ENCODE measurements at places on chromosomes 1 and 21.

GRCh38 chr21:45379901-45380330 is 25.0 kb upstream of the COL18A1 start:
- DNase-seq = no peak

DNA sequence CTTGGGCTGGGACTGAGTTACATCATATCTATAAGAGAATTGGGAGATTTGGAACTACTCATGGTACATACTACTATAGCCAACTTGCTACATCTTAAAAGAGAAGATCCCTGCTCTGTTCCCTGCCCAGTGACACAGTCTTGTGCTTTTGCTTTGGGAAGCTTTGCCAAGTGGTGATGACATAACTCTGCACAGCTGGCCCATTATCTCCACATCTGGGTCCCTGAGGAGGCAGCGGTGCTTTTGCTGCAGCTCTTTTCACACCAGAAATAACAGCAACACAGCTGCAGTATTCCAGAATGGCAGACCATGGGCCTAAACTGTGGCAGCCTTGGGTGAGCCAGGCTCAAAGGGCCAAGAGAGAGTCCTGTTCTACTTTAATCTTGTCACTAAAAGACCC is 296.0 kb downstream of the HHAT start:
- no peak for DNase-seq

DNA sequence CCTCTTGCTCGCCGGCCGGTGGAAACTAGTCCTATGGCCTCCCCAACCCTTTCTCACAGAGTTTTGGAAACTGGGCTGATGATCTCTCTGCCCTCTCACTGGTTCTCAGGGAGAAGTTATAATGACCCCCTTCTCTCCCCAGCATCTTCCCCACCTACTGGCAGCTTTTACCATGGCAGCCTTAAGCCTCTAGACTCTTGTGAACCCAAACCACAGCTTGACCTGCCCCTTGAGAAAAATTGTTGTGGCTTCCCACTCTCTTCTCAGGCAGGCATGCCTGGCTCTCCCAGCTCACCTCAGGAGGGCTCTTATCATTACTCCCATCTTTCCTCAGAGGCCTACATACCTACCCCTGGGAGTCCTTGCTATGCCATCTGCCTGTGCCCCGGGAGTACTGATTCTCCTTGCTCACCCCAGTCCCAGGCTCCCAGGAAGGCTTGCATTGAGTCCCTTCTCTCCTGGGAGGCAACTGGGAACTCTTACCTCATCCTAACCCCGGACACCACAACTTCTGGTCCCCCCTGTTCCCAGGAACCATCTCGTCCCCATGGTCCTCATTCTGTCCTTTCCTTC is 1.6 kb downstream of the NSUN4 start:
- no peak for DNase-seq

DNA sequence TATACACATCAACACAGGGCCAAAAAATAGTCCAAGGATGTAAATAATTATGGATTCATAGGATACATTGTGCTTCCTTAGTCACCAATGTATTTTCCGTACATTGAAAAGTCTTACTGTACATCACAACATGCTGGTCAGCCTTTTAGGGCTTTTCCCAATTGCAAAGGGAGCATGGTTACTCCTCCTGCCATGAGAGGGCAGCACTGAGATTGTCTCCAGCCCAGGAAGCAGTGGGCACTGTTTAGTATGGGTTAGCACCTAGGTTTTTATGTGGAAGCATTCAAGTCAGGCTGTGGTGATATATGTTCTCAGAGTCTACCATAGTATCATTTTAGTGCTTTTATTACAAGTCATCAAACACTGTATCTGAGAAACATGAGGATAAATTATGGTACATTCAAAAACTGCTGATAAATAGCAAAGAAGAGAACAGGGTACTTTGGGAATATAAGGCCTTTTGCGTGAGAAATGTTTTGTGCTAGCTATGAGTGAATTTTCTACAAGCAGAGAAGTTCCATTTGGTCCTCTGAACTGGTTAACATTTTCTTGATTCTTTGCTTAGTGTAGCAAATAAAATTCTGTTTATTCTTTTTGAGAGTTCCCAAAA is 34.0 kb downstream of the ST6GALNAC5 start:
- no peak for DNase-seq

DNA sequence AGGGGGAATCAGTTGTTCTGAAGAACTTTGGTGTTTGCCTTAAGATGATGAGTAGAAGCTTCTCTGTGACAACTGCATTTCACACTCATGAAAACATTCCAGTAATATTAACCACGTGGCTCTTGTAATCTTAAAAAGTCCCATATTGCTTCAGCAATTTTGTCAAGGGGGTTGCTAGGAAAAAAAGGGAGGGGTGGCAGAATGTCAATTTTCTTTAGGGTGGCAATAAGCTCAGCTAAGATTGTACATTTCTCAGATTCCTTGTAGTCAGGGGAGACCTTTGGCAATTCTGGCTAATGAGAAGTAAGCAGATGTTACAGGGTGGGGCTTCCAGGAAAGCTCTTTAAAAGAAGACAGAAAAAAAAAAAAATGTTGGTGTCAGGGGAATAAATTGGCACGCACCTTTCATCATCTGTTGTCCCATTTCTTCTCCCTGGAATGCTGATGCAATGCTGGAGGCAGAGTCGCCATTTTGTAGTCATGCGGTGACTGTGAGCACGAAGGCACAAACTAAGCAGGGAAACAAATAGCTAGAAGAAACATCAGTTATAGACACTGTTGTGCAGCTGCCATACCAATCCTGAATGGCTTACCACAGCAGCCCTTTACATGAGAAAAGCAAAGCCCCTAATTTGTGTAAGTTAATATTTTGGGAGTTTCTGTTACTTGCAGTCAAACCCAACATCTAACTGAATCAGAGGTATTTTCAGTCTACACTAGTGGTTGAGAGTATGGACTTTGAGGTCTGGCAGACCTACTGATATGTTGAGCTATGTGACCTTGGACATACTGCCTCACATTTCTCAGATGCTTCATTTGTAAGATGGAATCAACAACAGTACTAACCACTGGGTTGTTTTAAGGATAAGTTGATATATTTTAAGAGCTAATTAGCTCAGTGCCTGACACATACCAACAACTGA is 56.1 kb upstream of the MRPS6 start:
- DNase-seq = no peak

DNA sequence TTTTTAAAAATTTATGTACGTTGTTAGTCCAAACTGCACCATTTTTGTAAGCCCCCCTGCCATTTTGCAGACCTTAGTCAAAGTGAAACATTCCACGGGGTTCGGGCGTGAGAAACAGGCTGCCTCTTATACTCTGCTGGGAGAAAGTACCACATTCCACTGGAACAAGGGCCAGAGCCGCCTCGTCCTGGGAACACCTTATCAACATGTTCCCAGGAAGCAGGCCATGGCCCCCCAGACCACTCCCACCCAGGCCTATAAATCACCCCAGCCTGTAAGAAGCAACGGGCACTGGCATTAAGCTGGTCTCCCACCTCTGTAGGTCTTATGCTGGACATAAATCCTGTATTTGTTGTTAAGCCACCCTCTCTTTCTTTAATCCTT is 854 bp upstream of the ZRANB2 start:
- DNase-seq = no peak

GRCh38 chr1:6144647-6145395 is 35.3 kb downstream of the CHD5 start:
- DNase-seq = no peak

GRCh38 chr1:182990413-182991144 is 32.6 kb upstream of the LAMC1 start:
- no peak for DNase-seq

DNA sequence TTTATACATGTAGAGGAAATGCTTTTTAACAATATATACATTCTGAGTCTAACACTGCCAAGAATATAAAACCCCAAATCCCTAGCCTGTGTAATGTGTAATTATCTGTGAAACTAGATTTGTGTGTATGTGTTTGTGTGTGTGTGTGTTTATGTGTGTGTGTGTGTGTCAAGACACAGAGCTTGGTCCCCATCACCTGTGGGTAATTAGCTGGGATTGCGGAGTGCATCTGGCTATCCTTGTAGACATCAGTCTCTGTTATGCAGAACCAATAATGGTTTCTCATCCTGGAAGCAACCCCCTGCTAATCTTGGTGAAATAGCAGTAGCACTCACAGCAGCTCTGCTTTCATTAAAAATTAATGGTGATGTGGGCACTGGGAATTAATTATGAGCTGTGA is 26.3 kb upstream of the ST6GALNAC3 start:
- no peak for DNase-seq

- DNase-seq = no peak
Observed at GRCh38 chr1:55231745-55232144, 16.6 kb upstream of the USP24 start.

DNA sequence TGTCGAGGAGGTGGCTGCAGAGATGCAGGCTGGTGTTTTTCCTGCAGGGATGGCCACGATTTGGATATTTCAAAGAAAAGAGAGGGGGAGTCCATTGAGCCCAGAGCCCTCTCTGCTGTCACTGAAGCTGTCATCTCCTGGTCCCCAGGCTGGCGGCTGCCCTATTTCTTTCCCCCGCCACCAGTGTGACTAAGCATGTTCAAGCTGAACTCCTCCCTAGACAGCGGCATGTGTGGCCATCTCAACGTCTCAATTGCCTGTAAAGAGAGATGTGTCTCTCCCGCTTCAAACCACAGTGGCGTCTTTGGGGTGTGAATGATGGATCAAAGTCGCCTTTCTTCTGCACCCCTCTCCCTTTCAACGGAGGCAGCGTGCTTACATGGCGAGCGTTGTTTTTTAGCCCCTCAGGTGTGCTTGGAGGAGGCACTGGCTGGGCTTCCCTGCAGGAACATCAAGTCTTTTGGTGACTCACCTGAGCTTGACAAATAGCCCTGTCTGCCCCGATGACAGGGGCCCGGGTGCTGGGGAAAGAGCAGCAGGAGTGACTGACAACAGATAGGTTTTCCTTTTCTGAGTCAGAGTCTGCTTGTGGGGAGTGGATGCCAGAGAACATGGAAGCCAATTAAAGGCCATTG is 346.4 kb upstream of the AJAP1 start:
- no peak for DNase-seq

- no peak for DNase-seq
Observed at GRCh38 chr1:243723458-243724043, 126.5 kb downstream of the AKT3 start.

DNA sequence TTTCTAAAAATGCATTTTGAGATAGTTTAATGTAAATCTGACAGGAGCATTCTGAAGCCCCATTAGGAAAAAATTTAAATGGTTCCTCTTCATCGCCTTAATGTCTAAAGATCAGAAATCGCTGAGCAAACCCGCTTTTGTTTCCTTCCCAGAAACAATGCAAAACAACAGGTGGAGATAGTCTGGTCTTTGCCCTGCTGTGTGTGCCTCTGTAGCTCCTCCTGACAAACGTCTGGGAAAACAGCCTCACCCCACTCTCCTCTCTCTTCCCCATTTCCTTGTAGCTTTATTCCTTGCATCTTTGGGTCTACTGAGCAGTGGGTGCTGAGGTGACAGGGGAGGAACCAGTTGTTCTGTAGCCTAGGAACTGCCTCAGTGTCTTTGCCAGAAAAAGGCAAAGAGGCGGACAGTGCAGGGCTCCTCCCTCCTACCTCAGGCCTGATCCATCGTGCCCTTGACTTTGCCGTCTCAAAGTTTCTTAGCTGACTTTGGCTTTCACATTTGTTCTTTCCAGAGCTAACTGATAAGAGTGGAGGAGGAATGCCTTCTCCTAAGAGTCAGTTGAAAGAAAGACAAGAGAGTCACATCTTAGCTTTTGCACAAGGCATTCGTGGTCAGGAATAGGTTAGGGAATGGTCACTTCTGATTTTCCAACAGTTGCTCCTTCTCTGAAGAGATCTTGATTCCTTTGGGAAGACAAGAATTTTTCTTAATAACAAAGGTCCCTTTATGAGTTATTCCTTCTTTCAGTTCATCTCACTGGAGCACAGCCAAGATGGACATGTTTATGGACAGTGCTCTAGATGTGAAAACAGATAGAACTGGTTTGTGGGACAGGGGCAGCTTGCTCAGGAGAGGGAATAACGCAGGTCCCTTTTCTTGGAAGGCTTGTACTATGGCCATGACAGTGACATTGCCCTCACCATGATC is 24.9 kb downstream of the SYT11 start:
- no peak for DNase-seq

DNA sequence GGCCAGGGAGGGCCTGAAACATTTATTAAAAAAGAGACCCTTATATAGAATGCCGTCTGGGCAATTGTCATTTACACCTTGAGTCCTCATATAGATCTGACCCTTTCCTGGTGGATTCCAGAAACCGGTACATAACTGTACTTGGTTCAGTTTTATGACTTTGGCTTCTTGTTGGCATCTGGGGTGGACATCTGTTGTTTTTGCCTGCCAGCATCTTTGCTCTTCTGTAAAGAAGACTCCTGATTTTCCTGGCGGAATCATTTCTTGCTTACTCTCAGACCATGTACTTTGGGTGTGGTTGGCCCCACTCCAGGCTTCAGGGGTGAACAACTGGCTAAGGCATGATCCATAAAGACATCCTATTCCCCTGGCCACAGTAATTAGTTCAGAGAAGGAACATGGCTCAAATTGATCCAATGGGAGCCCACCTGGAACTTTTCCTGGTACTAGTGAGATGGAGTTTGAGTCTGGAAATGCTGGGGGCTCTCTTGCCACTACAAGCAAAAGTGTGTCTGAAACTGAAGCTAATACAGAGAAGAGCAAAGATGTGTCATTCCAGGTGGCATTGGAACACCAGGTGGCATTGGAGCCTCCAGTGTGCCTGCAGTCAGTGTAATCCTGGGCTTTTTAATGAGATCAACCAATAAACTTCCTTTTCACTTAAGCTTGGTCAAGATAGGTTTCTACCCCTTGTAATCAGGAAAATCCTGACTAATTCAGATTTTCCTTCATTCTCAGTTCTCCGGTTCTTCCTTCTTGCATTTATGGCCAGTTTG is 332.5 kb upstream of the CAMK1G start:
- DNase-seq = no peak

GRCh38 chr1:181557313-181557712 is 74.0 kb downstream of the CACNA1E start:
- no peak for DNase-seq

DNA sequence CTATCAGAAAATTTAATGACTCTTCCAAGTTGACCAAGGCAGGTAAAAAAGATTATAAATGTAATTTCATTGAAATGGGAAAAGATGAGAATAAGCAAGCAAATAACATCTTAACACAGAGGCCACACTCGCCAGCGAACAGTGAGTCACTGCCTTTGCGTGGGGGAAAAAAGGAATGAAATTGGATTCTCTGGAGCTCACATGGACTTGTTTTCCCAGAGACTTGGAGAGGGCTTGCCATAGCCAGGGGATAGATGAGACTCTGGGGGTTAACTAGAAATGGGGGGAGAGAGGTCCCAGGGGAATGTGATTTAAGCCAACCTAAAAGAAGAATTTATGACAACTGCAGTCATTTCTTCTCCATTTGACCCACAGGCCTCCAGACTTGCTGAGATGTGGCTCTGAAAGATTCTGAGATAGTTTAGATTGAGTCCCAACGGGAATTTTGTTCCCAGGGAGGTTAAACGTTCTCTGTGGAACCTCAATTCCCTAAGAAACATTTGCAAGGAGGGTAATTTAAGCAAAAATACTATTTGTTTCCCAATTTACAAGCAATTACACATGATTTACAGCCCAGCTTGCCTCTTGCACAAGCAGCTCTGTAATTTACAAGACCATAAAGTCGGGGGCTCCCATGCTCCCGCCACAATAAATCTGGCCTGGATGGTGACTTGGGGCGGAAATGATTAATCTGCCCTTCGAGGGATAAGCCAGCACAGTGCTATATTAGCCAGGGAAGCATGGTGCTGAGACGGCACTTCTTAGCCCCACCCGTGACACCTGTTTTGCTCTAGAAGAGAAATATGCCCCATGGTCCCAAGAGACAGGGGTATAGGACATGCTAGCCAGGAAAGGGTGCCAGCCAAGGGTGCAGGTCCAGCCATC is 68.8 kb downstream of the GRIK3 start:
- no peak for DNase-seq

All from stimulated activated CD8-positive, alpha-beta memory T cell treated with anti-CD3 and anti-CD28 coated beads, Interleukin-12 subunit alpha, Interleukin-12 subunit beta, amount 100 ng/mL, for 4 hours (primary cell).